ENCODE measurements at places on chromosomes 13 and 19.

GRCh38 chr19:43639519-43640423, at the start of gene CADM4:
Gene CADM4 (minus strand): TSS chr19:43639850. CDS start chr19:43639790, 60 bp downstream.
- peak; percentile 39 for DNase-seq

DNA sequence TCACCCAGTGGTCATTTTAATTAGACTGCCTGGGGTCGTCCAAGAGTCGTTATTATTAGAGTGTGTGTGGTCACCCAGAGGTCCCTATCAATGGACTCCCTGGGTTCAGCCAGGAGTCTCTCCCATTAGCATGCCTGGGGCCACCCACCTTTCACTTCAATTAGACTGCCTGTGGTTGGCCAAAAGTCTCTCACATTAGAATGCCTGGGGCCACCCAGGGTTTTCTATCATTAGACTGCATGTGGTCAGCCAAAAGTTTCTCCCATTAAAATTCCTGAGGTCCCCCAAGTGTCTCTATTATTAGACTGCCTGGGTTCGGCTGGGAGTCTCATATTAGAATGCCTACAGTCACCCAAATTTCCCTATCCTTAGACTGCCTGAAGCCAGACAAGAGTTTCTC, 1472.6 kb downstream of the UQCRFS1 start:
- no peak for DNase-seq

DNA sequence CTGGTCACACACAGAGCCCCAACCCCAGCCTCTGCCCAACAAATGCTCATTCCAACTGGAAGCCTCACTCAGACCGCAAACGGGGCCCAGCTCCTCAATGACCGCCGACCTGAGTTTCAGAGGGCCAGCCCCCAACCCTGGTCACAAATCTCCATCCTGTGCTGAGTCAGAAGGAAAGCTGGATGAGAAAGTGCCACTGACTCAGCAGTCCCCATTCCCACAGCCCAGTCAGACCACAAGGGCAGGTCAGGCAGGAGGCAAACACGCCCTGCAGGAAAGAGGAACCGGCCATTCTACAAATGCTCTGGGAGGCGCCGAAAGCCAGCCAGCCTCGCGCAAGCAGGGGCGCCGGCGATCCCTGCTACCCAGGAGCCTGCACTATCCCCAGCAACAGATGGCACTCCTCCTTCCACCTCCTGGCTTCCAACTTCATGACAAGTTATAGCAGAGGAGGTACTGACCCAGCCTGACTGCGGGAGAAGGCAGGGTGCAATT, 14.1 kb upstream of the PRKD2 start:
- no peak for DNase-seq

DNA sequence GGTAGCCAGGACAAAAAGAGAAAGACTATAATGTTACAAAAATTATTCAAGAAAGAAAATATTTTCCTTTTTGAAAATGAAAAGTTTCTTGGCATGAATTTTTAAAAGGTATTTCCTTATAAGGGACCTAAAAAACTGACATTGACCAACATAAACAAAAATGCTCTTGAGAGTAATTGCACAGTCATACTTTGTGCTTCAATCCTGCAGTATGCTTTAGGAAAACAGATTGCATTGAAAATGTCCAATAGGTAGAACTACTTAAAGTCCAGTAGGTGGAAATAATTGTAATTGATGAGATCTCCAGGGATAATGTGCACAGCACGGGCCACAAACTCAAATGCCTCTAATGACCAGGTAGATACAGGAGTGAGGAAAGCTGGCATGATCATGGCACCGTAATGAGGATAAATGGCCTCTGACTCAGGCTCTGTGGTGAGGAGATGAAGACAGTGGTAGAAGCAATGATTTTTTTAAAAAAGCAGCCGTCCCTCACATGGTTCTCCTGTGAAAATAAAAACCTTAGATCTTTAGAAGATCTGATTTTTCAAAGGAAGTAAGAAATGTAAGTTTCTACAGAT, 278.0 kb downstream of the ITGBL1 start:
- no peak for DNase-seq

DNA sequence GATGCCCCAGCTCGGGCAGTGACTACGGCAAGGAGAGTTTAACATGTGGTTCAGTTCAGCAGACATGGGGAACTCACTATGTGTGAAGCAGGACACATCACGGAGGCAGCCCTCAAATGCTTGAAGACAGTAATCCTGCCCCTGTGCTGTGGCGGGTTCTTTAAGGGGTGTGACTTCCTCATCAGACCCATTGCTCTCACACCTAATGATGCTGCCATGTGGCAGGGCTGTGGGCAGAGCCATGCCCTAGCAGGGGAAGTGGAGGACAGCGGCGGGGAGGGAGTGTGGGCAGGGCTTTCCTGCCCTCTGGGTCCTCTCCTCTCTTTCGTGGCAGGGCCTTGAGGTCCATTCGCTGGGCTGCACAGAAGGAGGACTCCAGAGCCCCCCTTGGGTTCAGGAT, 131.1 kb upstream of the GJB6 start:
- DNase-seq, result no peak

DNA sequence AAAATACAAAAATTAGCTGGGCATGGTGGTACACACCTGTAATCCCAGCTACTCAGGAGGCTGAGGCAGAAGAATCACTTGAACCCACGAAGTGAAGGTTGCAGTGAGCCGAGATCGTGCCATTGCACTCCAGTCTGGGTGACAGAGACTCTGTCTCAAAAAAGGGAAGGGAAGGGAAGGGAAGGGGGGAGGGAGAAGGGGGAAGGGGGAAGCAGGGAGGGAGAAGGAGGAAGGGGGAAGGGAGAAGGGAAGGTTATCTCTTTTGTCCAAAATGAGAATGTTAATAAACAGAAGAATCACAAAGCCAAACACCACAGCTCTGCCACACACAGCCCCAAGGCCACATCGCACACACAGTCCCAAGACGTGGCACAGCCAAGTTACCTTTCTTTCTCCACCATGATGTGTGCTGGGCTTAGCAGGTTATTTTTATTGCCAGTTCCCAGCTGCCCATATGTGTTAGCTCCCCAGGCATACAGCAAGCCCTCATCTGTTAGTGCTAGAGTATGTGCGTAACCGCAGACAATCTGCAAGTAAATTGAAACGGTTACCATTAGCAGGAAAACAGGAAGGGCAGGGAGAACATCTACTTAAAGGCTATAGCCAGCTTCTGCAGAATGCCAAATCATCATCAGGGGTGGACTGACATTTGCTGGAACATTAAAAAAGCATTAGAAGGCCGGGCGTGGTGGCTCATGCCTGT, 34.3 kb downstream of the RCBTB1 start:
- no peak for DNase-seq

DNA sequence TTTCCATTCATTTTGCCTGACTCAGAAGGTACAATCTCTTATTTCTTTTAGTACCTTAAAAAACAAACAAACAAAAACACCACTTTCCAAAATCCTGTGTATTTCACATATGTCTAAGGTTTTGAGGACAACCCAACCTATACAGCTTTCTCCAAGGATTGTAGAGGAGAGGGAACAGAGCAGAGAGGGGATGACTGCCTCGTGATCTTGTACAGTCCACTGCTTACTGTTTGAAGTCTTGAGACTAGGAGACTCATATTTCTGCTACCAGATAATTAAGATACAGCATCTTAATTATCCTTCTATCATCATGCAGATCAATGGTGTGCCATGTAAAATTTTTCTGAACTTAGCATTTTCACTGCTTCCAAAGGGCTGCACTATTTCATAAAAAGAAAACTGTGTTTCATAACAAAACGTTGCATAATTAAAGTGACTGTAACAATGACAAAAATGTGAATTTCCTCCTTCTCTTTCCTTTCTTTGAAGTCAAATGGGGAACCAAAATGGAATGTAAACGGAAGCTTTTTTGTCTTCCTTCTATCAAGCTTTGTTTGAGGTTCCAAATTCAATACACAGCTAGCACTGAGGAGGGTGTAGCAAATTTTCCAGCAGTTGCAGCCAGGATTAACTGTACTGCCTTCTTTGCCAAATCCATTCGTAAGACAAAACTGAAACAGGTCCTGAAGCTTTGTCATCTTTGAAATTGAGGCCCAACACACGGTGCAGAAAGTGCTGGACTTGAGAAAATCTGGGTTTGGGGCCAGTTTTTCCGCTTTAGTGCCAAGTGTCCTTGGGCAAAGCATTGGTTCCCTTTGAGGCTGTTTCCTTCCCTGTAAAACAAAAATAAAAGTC, 34.9 kb upstream of the RCBTB2 start:
- DNase-seq, result no peak

- no peak for DNase-seq
Observed at GRCh38 chr13:92830821-92831220, 395.8 kb upstream of the GPC6 start.

- DNase-seq, result no peak
Observed at GRCh38 chr13:43135516-43135915, 112.1 kb downstream of the DNAJC15 start.

- no peak for DNase-seq
Observed at GRCh38 chr19:2808129-2808941, 11.3 kb upstream of the ZNF554 start.

DNA sequence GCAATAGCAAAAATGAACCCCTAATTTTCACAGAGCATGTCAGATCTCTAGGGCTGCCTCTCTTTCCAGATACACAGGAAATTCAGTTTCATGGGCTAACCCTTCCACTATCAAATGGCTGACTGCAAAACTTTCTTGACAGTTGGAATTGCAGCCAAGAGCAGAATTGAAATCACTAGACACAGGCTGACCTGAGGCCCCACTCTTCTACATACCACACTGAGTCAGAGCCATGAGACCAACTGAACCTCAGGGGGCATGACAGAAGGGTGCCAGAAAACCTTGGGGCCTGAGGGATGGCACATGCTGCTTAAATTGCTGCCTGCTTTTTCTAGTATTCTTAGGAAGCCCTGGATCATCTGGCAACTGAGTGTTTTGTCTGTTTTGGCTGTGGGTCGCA, 1.7 kb upstream of the DLEU7 start:
- DNase-seq, result no peak

DNA sequence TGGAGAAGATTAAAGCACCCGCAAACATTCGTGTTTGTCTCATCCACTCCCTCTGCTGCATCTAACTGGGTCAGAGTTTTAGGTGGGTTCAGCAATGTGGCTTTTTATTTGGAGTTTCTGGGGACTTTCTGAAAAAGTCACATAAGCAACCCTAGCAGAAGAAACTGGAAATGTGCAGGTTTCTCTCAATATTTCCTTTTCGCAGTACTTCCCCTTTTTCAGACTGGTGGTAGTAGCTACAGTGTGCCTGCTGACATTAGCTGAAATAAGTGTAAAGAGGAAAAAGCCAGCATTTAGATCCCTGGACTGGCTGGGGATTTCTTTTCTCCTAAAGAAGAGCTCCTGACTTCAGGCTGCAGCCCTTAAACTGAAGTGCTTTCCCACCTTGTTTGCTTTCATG, 15.9 kb upstream of the OLFM4 start:
- DNase-seq, result no peak

GRCh38 chr13:36124236-36124822, 6.9 kb downstream of the DCLK1 start:
- DNase-seq, result no peak

DNA sequence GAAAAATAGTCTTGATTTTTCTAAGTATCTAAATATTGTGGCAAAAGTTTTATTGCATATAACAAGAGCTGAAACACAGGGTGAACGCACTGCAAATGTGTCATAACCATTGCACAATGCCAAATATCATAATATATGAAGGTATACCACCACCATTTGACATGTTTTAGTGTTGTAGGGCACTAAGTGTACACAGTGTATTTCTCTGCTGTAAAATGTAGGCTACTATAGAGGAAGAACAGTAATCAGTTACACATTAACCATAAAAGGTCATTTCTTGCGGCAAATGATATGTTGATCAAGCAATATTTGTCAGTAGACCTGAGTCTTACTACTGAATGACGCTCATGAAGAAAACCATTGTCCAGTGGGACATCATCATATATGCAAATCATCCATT, 18.3 kb upstream of the KLF5 start:
- no peak for DNase-seq

- DNase-seq, result no peak
Observed at GRCh38 chr19:18502638-18503294, 19.1 kb downstream of the ELL start.

DNA sequence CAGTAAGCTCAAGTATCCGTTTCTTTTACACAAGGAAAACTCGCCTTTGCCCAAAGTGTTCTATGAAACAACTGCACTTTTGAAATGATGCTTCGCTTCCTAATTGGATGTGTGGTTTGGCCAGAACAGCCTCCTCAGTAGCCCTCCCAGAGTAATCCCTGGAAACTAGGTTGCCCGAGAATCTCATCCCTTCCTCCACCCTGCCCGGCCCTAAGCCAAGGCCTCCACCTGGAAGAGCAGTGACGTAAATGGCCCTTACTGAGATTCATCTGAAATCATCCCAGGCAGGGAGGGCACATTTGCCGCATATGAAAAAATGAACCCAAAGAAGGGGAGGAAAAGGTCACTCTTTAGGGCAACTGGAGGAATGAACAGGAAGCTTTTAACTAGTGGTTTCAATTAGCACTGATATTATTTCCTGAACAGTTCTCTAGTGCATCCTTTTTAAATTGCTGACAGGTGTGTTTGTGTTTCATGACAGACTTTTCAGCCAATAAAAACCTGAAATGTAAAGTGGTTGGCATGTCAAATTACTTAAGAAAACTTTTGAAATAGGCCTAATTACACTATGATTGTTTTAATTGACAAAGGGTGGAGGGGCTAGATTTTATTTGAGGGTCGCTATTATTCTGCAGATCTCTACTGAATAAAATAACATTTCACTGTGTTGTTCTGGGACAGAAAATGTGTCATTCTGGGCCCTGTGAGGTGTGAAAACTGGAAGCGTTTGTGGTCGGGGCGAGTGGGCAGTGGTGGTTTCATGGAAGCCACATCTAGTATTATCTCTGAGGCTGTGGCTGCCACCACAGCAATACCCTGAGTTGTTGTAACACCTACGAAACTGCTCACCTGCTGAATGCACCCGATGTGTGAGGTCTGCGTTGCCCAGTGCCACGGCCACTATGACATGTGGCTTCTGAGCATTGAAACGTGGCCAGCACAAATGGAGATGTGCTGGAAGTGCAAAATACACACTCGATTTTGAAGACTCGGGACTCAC, 112.1 kb downstream of the ZIC5 start:
- DNase-seq, result peak; percentile 84

DNA sequence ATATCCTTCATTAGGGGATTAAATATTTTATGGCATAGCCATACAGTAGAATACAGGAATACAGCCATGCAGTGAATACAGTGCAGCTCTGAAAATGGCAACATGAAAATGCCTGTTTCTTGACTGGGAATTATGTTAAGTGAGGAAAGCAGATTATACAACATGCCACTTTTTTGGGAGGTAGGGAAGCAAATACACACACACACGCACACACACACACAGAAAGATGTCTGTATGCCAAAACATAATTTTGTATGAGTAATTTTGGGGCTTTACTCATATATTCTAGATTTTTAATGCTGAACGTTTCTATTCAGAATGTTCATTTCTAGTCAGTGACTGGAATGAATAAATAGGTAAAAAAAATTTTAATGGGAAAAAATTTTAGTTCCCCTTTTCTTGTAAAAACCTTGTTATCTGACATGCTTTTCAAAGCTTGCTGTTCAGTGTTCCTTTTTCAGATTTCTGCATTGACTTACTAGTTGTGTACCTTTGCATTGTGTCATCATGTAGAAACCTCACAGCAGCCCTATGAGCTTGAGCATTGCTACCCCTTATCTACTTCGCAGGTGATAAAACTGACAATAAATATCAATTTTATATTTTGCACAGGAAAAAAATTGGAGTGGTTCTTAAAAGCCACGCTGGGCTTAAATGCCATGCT, 7.8 kb downstream of the GPR183 start:
- no peak for DNase-seq

GRCh38 chr19:32222556-32222955, 122.9 kb upstream of the ZNF507 start:
- DNase-seq, result no peak

- no peak for DNase-seq
Observed at GRCh38 chr19:36363845-36364244, 15.2 kb downstream of the ZFP14 start.

Measured in activated CD4-positive, alpha-beta T cell treated with anti-CD3 and anti-CD28 coated beads, Interleukin-2, amount 50 U/mL, for 48 hours (primary cell).